NCI-H524 treated with DMSO at 0.1 percent for 48 hours (cell line): ENCODE measurements at places on chromosomes 7 and 10.

DNA sequence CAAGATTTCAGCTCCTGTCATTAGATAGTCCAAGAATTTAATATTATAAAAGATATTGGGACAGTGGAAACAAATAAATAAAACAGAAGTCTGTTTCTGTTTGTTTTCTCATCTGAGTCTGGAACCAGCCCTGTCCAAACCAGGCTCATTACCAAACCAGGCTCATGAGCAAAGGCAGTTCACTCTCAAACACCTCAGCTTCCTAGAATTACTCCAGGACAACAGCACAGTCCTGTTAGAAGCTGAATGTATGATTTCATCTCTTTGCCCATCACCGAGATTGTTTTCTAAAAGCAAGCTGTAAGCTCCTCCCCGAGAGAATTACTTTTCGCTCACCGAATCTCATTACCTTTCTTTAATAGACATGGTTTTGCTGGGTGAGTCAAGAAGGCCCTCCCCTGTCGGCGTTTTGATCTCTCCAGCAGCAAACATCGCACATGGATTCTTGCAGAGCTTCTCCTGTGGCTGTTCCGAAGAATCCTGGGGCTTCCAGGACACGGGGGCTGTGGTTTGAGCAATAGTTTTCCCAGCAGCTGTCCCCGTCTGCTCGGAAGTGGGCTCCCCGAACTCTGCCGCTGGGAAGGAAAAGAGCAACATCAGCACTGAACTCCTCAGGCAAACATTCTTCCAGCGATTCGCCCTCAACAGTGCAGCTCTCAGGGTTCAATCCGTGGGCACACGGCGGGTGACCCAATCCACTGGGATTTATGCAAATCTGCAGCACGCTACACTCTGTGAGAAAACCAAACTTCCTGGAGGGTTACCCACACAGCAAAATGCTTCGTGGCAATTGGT lies 112.5 kb downstream of the SVIL start:
- no peak for DNase-seq

GRCh38 chr10:16853201-16853600 lies 36.0 kb upstream of the RSU1 start:
- DNase-seq, result no peak

- DNase-seq, result no peak
These were observed 187.4 kb downstream of the CYP26A1 start for GRCh38 chr10:93261089-93261488.

DNA sequence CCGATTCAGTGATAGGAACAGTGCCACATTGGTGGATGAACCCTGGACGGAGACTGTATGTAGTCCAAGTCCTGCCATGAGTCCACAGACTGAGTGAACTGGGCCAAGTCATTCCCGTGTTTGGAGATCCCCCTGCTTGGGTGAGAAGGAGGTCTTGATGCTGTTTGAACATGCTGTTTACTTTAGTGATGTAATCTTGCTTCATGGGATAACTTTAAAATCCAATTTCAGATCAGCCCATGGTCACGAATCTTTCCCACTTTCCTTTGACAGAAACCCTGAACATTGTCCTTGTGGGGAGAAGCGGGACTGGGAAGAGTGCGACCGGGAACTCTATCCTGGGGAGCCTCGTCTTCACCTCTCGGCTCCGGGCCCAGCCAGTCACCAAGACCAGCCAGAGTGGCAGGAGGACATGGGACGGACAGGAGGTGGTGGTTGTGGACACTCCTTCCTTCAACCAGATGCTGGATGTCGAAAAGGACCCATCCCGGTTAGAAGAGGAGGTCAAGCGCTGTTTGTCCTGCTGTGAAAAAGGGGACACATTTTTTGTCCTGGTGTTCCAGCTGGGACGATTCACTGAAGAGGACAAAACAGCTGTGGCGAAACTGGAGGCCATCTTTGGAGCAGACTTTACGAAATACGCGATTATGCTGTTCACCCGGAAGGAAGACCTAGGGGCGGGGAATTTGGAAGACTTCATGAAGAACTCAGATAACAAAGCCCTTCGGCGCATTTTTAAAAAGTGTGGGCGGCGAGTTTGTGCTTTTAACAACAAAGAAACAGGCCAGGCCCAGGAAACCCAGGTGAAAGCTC lies 26.6 kb downstream of the GIMAP8 start:
- no peak for DNase-seq

GRCh38 chr7:22255834-22256233 lies 101.1 kb downstream of the RAPGEF5 start:
- DNase-seq, result no peak

GRCh38 chr7:604001-604883 lies 84.6 kb upstream of the PDGFA start:
- no peak for DNase-seq

GRCh38 chr7:115827305-115828045 lies 203.1 kb downstream of the TFEC start:
- DNase-seq, result no peak

DNA sequence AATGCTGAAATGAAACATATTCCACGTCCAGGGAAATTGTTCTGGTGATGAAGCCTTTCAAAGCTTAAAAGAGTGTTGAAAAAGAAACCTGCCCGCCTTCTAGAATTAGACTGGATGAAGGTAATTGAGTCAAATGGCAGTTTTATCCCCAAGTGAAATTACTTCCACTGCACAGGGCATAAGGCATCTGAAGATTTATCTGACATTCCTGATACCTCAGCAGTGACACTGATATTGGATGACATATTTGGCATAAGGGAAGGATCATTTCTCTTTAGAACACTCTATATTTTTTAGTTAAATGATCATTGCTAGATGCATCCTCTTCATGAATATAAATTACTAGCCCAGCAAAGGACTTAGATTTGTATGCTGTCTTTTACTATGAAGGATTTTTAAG lies 229.6 kb upstream of the TPK1 start:
- no peak for DNase-seq

GRCh38 chr7:146728611-146729010 lies 612.0 kb downstream of the CNTNAP2 start:
- DNase-seq, result no peak

GRCh38 chr10:125773687-125774543 lies 1.7 kb downstream of the MMP21 start:
- no peak for DNase-seq

DNA sequence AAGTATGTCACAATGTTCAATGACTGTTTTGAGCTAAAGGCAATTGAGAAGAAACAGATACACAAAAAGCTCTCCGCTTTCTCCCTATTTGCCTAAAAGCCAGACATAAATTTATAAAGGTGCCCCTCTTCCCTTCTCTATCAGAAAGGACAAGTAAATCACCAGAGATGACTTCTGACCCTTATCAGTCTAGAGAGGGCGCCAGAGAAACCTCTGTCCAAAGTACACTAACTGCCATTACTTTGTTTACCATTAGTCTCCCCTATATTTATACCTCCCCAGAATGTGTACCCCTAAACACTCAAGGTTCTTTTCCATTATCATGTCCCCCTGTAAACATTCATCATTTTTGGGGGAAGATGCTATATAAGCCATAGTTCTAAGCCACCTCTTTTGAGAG lies 49.3 kb downstream of the TPK1 start:
- DNase-seq, result no peak
